ENCODE measurements at places on chromosomes 12 and 14.
A peak's percentile ranks its signal among the peaks of the same experiment; 100 is the strongest.

GRCh38 chr14:95185033-95185766 is 27.9 kb upstream of the DICER1 start:
- DNase-seq = peak; percentile 17

GRCh38 chr14:97626088-97626487 is 828.9 kb downstream of the VRK1 start:
- no peak for DNase-seq

- no peak for DNase-seq
Measured at GRCh38 chr14:82046512-82047226, 513.0 kb upstream of the SEL1L start.

DNA sequence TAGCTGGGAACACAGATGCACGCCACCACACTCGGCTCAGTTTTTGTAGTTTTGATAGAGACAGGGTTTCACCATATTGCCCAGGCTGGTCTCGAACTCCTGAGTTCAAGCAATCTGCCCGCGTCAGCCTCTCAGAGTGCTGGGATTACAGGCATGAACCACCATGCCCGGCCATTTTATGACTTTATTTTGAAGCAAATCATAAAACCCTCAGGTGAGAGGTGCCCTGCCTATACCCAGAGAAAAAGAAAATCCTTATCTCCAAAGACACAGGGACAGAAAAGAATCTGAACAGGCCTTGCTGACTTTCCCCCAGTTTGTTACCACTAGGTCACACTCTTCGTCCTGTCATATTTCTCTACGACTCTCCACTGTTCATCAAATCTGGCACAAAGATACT is 48.8 kb downstream of the DAO start:
- no peak for DNase-seq

- DNase-seq = no peak
Measured at GRCh38 chr14:53851394-53852090, 105.1 kb downstream of the BMP4 start.

DNA sequence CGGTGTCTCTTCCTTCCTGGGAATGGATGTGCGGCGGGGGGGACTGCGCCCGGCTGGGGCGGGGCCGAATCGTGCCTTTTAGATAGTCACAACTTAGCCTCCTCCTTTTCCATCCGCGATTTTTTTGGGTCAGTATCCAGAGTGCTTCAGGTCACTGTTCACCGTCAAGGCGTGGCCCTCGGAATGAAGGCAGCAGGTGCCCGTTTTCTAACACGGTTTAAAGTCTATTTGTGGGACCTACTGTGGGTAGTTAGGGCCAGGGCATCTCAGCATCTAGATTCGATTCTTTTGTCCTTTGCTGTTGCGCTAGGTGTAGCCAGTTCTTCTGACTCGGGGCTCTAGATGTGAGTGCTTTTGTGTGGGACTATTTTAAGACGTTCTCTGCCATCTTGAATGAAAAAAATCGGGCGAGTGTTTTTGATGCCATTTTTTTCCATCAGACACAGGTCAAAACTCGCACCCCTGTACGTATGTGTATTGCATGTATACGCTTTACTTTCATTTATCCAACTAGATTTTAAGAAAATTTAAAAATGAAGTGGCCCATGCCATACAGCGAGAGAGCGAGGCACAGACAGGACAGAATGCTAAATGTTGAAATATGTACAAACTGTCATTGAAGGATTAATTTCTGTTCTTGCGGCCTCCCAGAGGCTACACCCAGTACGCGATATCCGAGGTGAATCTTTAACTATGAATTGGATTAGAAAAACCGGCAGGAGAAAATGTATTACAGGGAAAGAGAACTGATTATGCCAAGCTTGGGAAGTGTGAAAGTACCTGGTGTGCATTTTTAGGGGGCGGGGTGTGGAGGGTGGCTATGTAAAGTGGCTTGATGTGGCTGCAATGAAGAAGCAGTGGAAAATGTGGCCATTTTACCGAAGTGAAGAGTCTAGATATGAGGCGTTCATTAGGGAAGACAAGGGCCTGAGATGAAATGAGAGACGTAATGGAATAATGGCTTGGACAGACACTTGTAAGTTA is 835 bp downstream of the VEZT start:
- DNase-seq = peak; percentile 89

GRCh38 chr14:65382586-65382985 is 29.9 kb upstream of the FUT8 start:
- DNase-seq = no peak

DNA sequence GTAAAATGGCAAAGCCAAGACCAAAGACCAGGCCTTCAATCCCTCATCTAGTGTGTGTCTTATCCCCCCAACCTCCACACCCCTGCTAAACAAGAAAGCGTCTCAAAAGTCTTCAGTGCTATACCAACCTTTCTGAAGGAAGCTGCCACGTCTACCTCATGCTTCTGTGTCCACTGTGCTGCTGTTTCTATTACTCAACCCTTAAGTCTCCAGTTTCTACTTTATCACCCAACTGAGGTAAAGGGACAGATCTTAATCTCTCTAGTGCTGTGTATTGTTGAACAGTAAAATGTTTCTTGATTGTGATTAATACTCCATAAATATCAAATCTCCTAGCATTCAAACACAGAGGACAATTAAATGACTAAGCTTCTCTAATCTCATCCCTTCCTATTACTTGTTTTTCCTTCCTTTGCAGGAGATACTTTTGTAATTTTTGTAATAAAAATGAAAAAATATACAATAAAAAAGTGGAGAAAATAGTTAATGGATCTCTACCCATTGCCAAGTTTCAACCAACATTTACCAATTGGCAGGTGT is 23.3 kb downstream of the BTBD7 start:
- DNase-seq = no peak

DNA sequence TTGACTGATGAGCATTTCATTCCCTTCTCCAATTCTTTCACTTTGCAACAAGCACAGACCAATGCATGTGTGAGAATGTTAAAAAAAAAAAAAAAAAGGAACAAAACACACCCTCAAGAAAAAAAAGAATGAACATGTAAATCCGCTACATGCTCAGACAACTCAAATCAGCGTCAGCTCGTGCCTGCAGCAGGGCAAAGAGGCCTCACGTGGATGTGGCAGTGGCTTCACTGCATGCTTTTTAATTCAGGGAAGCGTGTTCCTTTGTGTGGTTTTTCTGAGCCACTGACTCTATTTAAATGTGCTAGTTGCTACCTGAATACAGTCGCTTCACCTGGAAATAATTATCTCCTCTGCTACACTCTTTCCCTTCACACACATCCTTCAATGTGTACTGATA is 55.1 kb downstream of the PPP1R36 start:
- no peak for DNase-seq

GRCh38 chr12:29655861-29656260 is 127.9 kb downstream of the TMTC1 start:
- no peak for DNase-seq

GRCh38 chr14:55789406-55789805 is 209.4 kb downstream of the KTN1 start:
- DNase-seq = no peak

DNA sequence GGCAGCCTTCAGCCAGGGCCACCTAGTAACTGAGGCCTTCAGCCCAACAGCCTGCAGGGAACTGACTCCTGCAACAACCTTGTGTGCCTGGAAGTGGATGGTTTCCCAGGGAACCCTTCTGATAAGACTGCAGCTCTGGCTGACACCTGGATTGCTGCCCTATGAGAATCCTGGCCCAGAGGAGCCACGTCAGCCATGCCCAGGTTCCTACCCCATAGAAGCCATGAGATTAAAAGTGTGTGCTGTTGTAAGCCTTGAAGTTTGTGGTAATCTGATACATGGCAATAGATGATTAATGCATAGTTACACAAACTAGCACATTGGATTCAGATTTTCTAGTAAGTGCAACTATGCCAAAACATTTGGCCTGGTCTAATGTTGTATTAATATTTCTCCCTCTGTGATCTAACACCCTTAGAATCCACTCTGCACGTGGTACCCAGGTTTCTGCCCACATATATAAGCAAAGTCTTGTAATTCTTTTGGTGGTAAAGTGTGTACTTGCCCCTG is 64.8 kb upstream of the BEGAIN start:
- DNase-seq = no peak

- no peak for DNase-seq
Measured at GRCh38 chr14:93171376-93171775, 13.3 kb downstream of the MOAP1 start.

DNA sequence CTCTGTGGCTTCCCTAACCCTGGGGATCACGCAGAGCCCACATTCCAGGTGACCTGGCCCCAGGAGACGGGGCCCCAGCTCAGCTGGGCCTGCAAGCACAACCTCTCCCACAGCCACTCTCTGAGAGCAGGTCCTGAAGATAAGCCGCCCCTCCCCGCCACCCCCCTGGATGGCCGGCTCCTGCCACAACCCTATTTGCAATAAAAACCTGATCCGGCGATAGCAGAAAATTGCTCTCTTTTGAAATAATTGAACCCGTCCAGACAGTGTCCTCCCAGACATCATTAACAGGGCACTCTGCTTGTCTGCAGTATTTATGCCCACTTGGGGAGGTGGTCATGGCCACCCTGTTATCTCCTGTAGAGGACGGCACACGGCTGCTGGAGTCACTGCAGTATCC is 5.0 kb downstream of the C14orf180 start:
- DNase-seq = no peak

DNA sequence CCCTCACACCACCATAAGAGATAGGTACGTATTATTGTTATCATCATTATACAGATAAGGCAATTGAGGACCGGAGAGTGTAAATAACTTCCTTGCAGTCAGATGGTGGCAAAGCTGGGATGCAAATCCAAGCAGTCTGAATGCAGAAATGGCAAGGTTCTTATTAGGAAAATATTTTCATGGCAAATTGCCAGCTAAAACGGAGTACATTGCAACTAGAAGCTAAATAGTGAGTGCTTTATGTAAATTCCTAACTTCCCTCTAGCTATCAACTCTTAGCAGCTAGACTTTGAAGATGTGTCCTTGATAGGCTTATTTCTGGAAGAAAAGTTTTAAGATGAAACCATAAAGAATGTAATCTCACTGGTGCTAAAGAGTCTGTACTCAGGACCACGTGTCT is 323.9 kb upstream of the DIO2 start:
- peak; percentile 3 for DNase-seq

- no peak for DNase-seq
Measured at GRCh38 chr14:28778138-28779117, 11.8 kb downstream of the FOXG1 start.

DNA sequence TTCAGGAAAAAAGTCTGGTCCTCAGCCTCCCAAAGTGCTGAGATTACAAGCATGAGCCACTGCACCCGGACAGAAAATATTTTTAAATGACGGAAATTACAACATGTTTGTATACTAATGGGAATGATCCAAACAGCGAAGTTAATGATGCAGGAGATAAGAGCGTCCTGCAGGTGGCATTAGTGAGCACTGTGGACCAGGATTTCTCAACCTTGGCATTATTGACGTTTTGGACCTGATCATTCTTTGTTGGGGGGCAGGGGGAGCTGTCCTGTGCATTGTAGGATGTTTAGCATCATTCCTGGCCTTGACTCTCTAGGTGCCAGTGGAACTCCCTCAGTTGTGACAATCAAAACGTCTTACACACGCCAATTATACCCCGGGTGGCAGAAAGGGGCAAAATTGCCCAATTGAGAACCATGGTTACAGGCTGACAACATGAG is 34.1 kb downstream of the SCFD1 start:
- peak; percentile 61 for DNase-seq

DNA sequence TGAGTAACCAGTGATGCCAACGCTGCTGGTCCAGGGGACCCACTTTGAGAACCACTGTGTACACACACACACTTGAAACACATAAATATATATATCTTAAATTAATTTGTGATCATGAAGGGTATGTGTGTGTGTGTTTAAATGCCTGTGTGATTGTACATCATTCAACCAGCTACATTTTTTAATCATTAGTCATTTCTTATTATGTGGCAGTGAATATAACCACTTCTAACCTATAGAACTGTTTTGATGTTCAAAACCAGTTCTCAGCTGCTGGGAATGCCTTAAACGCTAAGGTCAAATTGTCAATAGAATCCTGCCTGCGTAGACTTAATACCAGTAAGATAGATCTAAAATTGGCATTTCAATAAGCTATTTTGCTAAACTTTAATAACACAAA is 330.0 kb downstream of the SYT1 start:
- DNase-seq = no peak

GRCh38 chr14:104680056-104680805 is 9.2 kb upstream of the INF2 start:
- no peak for DNase-seq

DNA sequence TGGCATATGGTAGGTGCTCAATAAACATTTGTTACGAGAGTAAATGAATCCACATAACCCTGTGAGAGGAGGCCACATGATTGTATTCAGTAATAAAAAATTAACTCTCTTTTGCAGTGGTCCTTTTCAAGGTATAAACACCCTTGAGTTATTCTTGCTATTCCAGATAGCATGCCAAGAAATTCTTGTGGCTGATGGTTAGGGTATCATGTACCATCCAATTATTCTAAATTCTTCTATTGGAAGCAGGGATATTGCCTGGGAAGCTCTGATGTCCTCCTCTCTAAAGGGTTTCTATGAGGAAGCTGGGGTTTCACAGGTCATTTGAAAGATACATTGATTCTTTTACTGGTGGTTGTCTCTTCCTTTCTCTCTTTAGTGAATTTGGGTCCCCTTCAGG is 10.1 kb downstream of the AKAP6 start:
- no peak for DNase-seq

DNA sequence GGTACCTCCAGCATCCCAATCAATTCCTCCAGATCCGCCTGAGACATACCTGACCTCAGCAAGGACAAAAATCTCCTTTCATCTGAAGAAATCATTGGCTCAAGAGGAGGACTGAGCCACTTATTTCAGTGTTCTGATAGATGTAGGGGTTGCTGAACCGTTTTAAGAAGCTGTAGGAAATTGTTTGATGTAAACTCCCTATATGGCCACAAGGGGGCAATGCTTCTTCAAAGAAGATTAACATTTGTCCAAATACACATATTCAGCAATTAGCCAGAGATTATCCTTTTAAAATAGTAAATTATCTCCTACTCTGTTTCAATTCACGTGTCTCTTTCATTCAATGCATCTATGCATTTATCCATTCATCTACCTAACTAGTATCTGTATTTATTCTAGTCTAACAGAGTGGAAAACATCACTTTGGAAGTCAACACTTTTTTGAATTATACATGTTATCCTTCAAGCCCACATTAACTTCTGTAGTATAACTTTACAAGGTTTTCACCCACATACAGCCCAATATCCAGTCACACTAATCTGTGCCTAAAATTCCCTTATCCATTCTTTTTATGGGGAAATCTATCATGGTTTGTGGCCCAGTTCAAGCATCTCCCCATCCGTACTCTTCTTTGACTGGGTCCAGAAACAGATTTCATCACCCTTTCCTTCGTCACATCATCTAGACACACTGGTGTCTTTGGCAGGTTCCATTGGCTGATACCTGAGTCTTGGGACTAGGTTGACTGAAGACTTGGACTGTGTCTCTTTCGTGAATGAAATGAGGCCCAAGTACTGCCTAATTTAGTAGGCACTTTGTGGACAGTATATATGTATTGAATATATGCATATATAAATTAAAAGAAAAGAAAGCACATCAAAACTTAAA is 411.0 kb upstream of the OR4E1 start:
- DNase-seq = peak; percentile 80

GRCh38 chr12:65334521-65334920 is 56.0 kb downstream of the MSRB3 start:
- DNase-seq = no peak

- no peak for DNase-seq
Measured at GRCh38 chr12:92656911-92657310, 45.9 kb upstream of the PLEKHG7 start.

All from NAMALWA (cell line).